OCI-LY7 (cell line): ENCODE measurements at places on chromosomes 12 and 14. TPM values are rescaled to one million over a fixed set of nuclear protein-coding genes. Genes with fewer than 3 reads are reported as not detected.

GRCh38 chr12:52689239-52689638, 9.0 kb upstream of the KRT1 start:
- no peak for DNase-seq

GRCh38 chr14:93100570-93100969, 15.2 kb downstream of the ITPK1 start:
- DNase-seq: no peak

DNA sequence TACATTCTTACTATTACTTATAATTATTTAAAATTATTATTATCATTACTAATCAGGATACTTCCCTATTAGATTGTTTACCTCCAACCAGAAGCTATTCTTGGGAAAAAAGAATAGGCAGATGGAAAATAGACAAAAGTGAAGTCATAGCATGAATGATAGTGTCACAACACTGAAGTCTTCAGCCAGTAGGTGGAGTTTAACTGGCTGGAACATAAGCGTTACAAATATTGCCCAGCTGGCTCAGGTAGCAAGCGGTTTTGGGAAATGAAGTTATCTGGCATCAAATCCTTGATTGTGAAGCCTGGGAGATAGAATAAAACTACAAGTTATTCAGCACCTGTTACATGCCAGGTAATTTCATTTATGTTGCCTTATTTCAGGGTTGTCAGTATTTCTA, 762.9 kb downstream of the C12orf50 start:
- no peak for DNase-seq

DNA sequence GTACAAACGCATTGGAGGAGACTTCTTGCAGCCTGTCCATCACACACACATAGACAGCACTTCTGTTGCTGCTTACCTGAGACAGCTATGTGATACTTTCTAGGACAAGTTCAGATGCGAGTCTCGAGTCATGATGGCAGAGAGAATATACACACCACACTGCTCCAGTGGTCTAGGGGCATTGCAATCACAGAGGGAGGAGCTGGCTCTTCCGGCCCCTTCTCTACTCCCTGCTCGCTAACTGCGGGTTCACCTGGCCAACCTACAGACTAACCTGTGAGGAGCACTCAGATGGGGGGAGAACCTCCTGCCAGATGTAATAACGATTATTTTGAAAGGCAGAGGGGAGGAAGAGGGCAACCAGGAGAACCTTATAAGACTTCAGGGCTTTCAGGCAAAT, 30.7 kb downstream of the EMP1 start:
- DNase-seq: no peak

- DNase-seq: no peak
These were observed 146.5 kb downstream of the PAPOLA start for GRCh38 chr14:96648506-96649326.

DNA sequence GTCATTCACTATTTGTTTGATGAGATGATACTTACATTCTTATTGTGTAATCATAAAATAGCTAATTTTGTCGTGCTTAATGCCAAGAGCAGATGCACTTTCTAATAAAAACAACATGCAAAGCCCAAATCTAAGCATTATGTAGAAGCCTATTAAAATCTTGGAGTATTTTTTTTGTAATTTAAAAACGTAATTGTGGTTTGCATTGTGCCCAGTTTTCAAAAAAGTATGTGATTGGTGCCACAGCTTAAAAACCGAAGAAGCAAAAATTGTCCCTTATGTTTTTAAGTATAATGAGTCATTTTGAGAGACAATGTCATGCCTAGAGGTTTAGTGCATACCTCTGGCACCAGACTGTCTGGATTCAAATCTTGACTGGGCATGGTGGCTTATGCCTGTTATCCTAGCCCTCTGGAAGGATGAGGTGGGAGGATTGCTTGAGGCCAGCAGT, 464.8 kb upstream of the RGS6 start:
- DNase-seq: no peak

DNA sequence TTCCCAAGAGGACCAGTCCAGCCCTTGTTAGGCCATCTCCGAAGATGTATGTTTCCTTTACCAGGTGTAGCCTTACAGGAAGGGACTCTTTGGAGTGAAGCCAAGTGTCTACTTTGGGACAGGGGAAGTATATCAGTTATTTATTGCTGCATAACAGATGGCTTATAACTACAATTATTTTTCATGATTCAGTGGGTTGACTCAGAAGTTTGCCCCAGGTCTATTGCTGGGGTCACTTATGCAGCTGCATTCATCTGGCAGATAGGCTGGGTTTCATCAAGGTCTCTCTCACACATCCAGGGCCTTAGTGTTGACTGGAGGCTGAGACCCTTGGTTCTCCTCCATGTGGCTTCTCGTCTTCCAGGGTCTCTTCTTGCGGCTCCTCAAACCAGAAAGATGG, 170.1 kb downstream of the NRXN3 start:
- no peak for DNase-seq

DNA sequence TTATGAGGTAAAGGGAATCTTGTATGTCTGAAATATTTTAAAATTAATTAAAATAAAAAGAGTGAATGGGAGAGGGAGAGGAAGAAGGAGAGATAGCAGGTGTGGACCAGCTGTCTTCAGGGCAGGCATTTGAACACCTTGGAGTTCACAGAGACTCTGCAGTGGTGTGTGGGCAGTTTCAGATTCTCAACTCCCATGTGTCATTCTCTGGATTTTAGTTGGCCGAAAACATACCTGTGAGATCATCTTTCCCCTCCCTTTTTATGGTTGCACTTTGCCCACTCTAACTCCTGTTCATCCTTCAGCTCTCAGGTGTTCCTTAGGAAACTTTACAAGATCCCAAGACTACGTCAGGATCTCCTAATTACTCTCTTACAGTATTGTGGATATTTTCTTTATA, 108.1 kb downstream of the ERC1 start:
- no peak for DNase-seq

GRCh38 chr14:46574221-46574977, 77.2 kb downstream of the RPL10L start:
- no peak for DNase-seq

DNA sequence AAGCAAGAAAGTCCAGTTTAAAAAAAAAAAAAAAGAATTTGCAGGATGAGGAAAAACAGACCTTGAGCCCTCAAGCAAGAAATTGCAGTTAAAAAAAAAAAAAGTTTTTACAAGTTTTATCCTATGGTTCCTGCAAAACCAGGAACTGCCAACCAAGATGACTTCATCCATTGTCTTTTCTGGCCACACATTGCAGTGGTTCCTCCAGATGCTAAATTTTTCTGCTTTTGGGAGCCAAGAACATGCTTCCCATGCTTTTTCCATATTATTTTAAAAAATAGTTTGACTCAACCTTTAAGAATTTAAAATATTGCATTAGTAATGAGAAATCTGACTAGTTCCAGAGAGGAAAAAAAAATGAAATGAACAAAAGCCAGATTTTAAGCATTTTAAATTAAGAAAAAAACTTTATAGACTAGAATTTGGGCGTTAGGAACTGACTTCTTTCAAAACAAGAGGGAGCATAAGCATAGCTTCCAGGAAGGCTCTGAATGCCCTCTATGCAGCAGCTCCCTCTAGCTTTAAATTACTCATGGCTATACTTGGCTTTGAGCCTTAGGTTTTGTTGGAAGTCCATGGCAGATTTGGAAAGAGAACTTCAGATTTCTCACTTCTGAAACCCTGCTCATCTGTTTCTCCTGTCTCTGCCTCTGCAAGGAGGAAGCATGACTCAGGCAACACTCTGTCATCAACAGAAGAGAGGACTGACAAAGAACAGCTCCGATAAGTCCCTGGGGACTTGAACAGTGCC, 124.5 kb downstream of the GPR65 start:
- no peak for DNase-seq

- no peak for DNase-seq
These were observed 770.2 kb downstream of the BCL11B start for GRCh38 chr14:98501836-98502235.

DNA sequence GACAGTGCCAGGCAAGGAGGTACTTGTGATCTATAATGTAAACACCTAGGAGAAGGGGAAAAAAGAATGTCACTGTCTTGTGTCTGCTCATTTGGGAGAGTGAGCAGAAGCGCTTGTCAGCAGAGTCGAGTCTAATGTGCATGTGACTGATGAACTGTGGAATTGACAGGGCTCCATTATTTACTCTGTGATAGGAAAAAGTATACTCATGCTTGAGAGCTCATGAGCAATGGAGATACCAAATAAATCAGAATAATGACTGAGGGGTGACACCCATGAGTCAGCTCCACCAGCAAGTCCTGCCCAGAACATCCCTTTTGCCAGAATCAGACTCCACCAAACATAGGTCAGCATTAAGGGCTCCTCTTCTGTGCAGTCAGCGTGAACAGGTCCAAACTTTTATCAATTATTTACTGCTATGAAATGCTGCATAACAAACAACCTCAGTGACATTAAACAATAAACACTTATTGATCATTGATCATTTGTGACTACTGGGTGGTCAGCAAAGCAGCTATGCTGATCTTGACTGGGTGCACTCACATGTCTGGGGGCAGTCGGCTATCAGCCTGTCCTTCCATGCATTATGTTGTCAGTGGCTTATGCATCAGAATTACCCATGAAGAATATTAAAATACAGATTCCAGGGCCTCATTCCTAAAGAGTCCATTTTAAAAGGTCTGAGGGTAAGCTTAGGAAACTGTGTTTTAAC, 29.2 kb upstream of the WSCD2 start:
- DNase-seq: no peak

DNA sequence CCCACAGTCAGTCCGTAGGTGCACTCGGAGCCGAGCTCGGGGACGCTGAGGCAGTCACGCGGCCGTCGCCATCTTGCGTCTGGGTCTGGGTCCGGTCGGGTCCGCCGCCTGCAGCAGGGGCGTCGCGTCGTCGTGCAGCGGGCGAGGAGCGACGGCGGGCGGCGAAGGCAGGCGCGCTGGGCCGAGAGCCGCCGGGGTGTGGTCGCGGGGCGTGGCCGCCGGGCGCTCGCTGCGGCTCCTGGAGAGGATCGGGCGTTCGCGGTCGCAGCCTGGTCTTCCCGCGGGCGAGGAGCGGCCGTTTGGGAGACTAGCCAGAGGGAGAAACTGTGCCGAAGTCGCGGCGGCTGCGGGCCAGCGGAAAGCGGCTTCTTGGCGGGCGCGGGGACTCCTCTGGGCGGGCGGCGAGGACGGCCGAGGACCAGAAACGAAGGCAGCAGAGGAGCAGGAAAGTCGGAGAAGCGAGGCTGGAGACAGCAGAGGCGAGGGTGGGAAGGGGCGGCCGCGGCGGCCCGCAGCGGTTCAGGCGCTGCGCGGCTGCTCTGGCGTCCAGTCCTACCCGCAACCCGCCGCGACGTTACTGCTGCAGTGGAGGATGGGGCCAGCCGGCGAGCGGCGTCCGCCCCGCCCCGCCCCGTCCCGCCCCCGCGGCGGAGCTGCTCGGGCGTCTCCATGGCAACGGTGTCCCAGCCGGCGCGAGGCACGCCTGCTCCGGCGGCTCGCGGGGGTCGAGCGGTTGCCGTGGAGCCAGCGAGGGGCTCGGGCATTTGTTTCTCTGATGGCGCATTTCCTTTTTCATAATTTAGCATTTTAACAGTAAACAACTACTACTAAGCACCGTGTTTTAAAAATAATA, at the start of gene PNMA1:
Gene PNMA1 (minus strand): TSS at position 582 of the 853 bp plus-strand sequence. CDS start 745 bp downstream, outside the sequence.
- DNase-seq: peak; percentile 90

- DNase-seq: peak; percentile 12
These were observed 475.6 kb downstream of the PDZRN4 start for GRCh38 chr12:41663598-41664265.

DNA sequence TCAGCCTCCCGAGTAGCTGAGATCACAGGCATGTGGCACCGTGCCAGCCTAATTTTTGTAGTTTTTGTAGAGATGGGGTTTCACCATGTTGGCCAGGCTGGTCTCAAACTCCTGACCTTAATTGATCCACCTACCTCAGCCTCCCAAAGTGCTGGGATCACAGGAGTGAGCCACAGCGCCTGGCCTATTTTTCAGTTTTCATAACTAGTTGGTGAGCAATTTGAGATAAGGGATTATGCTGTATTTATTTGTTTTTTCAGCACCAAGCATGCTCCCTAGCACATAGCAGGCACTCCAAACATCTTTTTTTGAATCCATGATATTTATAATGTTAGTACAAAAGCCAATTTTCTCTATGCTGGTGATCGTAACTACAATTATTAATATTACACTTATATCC, 541.2 kb downstream of the SNAPC1 start:
- no peak for DNase-seq

DNA sequence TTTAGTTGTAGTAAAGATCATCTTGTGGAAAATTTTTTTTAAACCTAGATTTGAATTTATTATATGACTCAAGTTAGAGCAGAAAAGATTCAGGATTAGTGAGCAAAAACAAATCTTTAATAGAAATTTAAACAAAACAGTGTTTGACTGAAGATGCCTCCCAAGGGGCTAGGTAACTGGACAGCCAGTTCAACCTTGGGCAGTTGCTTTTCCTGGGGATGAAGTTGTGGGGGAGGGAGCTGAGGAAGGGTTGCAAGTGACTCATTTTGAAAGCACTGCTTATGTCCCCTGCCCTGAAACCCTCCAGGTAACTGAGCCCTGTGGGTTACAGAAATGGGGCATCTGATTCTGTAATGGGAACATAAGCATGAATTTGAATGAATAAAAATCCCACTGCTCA, 13.1 kb downstream of the CFAP54 start:
- DNase-seq: no peak

DNA sequence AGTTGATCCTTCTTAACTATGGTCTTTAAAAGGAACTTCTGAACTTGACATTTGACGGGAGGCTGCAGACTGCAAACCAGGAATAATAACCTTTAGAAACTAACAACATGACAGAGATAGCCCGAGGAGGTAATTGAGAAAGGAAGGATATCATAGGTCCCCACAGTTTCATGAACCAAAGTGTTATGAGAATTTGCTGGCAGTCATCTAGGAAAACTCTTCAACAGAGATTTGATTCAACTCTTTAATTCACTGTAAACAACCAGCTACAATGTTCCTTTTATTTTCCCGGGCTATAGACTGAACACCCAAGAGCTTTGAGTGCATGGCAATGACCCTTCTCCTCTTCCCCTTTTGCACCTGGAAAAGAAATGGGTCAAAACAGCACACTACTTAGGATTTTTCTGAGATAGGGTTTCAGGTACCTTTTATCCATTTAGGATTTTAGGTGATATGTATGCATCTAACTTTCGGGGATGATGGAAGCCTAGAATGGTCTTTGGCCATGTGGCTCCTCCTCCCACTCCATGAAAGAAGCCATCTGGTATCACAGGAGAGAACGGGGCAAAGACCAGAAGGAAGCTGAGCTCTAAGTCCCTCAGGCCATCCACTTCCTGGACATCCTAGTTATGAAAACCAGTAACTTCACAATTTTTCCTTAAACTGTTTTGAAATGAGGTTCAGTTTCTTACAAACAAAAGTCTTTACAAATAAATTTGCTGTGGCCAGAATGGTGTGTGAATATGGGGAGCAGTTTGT, 23.0 kb downstream of the GLT8D2 start:
- DNase-seq: no peak

GRCh38 chr12:52221912-52222457, 11.1 kb upstream of the KRT7 start:
- DNase-seq: peak; percentile 48

- no peak for DNase-seq
These were observed 4.2 kb downstream of the PLEKHG3 start for GRCh38 chr14:64708148-64709004.

- DNase-seq: no peak
These were observed 336.4 kb downstream of the CCER1 start for GRCh38 chr12:90618586-90618985.

Gene CISTR
- total RNA-seq: 1.3 and 3.2 TPM in 2 replicates

Gene MYF5
- total RNA-seq: not detected in 2 replicates

Gene OR4K2
- not detected in 2 replicates for total RNA-seq
